Inflammatory macrophage (primary cell): ENCODE measurements at places on chromosomes 4 and X.

- no peak for DNase-seq
Observed at GRCh38 chrX:27796640-27797257, 11.0 kb upstream of the MAGEB10 start.

DNA sequence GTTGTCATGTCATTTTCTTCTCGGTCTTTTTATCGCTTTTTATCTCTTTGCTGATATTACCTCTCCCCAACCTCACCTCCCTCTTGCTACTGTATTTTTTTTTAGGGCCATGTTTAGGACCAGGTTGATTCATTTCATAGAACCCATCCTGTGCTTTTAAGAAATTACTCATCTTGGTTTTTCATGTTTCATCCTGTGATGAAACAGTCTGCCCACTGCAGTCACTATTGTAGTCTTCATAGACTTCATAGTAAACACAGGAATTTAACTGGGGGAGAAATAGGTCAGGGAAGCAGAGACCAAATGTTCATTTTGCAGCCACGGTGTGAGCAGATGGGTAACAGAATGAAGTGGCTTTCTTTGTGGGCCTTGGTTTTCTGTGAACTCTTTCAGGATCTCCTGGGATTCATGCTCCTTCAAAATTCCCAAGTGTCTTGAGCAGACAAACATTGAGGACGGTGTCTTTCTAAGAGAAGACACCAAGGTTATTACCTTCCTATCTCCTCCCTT, 161.8 kb downstream of the NAA11 start:
- no peak for DNase-seq

GRCh38 chr4:83232082-83232481, 52.5 kb downstream of the COQ2 start:
- DNase-seq = peak; percentile 34

DNA sequence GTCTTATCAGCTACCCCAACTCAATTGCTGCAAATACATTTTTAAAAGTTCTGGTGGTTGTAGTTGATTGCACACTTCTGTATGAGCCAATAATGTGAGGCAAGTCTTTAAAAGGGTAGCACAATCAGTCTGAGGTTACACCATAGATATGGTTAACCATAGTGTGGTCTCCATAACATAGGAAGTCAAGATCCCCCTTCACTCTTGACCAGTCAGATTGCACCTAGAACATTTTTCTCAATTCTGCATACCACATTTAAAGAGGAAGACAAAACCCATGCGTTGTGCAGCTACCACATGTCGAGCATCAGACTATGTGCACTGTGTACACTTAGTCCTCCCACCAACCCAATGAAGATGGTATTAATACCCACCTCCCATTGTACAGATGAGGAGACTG, 26.5 kb upstream of the CYBB start:
- peak; percentile 90 for DNase-seq

DNA sequence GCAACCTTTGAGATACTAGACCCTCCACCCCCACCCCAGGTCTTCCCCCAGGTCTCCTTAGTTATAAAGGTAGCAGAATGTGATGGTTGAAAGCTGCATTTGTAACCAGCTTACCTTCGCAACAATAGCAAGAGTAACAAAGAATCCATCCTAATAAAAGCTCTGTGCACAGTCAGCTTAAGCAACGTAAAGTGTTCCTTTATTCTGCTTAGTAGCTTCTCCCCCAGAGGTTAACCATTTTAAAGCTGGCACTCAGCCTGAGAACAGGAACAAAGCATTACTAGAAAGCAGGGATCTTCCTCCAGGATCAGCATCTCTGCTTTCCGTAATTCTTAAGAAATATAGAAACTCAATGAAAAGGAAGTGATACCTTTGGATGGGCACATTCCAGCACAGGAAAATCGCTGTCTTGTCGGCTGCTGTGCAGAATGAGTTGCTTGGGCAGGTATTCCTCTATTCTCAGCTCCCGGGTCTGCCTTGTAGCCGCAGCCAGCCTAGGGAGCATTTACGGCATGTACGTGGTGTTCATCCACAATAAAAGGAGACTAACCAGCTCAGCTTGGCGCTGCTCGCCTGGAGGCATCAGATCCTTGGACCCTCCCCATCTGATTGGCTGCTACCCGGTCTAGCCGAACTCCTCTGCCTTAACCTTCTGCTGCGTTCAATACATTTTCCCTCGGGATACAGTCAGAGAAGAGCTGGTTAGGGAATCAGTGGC, 113.0 kb upstream of the TLR3 start:
- no peak for DNase-seq
